ENCODE measurements at places on chromosomes 11 and 22.

- no peak for DNase-seq
These were observed 3.5 kb downstream of the CABP2 start for GRCh38 chr11:67519726-67520125.

DNA sequence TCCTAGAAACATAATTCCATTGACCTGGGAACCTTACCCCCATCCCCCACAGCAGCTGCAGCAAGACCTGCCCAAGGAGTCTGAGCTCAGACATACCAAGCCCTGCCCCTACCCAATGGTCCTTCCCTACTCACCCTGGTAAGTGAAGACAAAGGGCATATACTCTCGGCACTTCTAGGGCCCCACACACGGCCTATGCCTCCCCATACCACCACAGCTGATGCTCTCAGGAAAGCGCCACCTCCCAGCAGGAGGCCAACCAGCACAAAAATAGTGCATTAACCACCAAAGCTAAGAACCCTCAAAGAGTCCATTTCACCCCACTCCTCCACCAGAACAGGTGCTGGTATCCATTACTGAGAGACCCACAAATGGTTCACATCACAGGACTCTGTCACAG is 74.4 kb upstream of the GUCY1A2 start:
- no peak for DNase-seq

GRCh38 chr11:64339754-64340408 is at the start of gene CCDC88B:
Gene CCDC88B, plus strand, starts transcription at chr11:64340204. Its CDS starts 63 bp downstream, at chr11:64340267.
- no peak for DNase-seq

DNA sequence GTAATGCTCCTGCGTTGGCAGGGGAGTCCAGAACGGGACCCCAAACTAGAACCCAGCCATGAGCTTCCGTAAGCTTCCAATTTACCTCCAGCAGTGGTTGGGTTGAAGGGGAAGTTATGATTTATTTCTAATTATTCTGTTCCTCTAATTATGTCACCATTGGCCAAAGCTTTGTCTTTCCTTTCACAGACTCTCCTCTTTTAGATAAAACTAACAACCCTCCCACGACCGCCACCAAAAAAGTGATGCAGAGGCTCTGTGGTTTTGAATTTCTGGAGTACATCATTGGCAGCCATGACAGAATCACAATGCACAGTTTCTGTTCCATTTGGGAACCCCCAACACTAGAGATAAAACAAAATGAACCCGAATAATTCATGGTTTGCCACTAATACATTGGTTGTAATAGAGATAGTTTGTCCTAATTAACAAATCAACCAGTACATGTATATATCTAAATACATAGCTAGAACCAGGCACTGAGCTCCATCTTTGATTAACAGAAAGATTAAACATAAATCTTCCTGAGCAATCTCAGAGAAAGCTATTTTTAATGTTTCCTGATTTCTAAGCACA is 64.3 kb downstream of the ETS1 start:
- no peak for DNase-seq

DNA sequence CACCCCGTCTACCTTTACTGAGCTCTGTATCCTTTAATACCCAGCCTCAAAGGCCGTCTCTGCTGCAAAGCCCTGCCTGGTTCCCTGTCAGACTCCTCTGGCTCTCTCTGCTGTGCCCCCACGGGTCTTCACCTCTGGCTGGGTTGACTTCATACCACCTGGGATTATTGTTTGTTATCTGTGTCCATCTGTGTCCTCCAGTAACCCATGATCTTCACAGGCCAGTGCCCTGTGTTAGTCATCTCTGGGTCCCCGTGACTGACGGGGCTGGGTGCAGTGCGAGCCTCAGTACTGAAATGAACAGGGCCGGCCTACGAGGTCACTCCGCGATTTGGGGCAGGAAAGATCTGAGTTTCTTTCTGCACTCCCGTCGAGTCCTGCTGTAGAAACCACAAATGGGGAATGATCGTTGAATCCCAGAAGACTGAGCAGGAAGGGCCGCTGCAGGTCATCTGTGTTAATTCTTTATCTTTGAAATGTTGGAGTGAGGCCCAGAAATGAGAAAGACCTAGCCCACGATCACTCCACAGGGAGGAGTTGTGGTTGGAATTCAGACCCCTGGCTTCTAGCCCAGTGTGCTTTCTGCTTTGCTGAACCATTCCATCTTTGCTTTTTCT is 12.3 kb upstream of the TUB start:
- no peak for DNase-seq

DNA sequence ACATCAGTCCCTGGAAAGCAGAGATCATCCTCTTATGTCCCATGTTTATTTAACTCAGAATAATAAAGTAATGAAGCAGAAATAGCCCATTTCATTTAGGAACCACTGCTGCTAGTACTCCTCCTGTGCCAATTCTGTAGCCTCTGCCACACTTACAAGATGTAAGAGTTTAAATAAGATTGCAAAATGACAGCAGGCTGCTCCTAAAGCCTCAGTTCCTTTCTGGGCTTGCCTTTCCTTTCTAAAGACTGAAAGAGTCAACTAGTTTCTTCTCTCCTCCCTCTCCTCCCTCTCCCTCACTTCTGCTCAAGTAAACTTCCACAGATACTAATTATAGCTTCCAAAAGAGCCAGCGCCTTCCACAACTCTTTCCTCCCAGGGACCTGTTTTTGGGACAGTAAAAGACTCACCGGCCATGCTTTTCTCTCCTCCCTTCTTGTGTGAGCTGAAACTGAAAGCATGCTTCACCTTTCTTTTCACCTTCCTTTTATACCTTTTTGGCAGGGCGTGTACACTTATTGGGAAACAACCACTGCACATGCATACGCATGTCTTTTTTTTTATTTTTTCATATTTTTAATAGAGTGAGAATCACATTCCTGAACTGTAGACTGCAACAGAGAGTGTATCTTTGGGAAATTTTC is 26.1 kb upstream of the CARD16 start:
- DNase-seq = no peak

- no peak for DNase-seq
These were observed 134.6 kb downstream of the SPATA19 start for GRCh38 chr11:133710681-133711240.

DNA sequence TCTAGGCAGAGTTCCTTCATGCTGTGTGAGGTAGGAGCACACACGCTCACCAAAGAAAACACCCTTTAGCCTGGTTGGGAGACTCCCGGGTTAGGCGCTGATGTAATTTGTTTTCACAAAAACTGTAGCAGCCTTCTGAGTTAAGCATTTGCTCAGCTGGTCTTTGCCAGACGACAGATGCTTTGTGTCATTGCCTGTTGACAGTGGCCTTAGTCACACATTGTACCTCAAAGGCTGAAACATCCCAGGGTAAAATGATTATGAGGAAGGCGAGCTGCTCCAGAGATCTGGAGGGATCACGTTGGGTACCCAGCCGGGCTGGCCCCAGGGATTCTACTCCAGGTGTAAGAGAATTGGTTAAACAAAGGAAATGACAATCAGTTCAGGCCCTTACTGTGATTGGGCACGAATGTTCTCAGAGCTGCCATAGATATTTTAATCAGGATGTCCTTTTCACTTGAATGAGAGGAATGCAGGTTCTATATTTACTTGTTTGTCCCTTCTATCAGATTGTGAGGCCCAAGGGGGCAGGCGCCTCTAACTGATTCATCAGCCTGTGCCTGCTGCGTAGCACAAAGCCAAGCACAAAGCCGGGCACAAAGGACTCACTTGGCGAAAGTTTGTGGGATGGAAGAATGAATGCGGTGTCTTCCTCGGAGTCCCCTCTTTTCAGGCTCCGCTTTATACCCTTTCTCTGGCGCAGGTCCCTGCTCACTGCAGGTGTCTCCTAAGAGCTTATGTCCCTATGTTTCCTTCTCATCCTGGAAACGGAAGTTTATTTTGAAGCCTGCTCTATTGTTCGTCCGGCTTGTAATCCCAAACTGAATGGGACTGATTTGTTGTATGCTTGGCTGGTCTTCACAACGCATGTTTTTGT is 47.1 kb downstream of the ADM start:
- DNase-seq = peak; percentile 35

Measured in RKO (cell line).